ENCODE measurements at places on chromosomes 7 and 10. TPM values are rescaled to one million over a fixed set of nuclear protein-coding genes. Genes with fewer than 3 reads are reported as not detected.

- H3K27ac ChIP-seq = no peak overlapping the region
- no peak overlapping the region for H3K4me3 ChIP-seq
Observed at GRCh38 chr7:34074421-34074820, 169.1 kb downstream of the BMPER start.

DNA sequence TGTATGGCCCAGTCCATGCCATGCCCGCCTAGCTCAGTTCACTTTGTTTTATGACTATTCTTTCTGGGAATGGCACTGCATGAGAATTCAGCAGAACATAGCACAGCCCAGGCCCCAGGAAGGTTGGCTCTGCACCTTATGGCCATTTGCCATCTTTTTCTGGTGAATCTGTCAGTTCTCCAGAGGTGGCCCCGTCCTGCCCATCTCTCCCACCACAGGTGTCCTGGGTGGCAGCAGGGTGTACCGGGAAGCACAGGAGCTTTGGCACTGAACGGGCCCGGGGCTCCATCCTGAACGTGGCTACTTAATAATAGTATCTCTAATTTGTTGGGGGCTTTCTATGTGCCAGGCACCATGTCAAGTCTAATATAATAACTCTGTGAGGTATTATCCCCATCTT lies 24.7 kb downstream of the GOLGA7B start:
- H3K36me3 ChIP-seq = no peaks in the 10 kb centered on the region
- no peak overlapping the region for H3K4me3 ChIP-seq
- no peaks in the 10 kb centered on the region for H3K4me1 ChIP-seq
- DNase-seq = no peak
- H3K27me3 ChIP-seq = no peaks in the 10 kb centered on the region

DNA sequence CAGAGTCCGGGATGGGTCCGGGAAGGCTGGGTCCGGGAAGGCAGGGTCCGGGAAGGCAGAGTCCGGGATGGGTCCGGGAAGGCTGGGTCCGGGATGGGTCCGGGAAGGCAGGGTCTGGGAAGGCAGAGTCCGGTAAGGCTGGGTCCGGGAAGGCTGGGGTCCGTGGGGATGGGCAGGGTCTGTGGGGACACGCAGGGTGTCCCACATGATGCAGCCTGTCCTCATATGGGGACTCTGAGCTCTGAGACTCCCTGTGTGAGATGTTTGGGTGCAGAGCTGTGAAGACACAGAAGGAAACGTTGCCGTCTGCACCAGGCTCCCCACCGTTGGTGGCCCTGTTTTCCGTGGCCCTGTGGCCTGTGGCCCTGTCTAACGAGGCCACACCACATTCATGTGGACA lies 45.7 kb upstream of the ADGRA1 start:
- H3K36me3 ChIP-seq = no peaks in the 10 kb centered on the region
- H3K27me3 ChIP-seq = no peaks in the 10 kb centered on the region
- no peak overlapping the region for H3K27ac ChIP-seq

DNA sequence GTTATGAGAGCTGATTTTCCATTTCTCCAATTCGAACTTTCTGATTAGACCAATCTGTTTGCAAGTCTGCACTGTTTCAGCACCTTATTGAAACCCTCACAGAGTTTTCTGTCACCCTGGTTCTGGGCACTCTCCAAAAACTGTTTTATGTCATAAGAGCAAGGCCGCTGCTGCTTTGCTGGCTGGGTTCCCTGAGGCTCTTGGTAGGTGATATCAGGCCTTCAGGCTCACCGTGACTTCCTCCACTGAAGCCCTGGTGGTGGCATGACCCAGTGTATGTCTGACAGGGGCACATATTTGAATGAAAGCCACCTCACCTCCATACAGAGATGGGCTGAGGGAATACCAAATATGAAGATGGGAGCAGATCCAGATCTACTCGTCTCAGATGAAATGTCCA lies 8.3 kb downstream of the RABGEF1 start:
- no peaks in the 10 kb centered on the region for H3K36me3 ChIP-seq
- H3K27ac ChIP-seq = no peak overlapping the region
- no peak for DNase-seq
- H3K4me3 ChIP-seq = no peak overlapping the region
- H3K27me3 ChIP-seq = no peaks in the 10 kb centered on the region

DNA sequence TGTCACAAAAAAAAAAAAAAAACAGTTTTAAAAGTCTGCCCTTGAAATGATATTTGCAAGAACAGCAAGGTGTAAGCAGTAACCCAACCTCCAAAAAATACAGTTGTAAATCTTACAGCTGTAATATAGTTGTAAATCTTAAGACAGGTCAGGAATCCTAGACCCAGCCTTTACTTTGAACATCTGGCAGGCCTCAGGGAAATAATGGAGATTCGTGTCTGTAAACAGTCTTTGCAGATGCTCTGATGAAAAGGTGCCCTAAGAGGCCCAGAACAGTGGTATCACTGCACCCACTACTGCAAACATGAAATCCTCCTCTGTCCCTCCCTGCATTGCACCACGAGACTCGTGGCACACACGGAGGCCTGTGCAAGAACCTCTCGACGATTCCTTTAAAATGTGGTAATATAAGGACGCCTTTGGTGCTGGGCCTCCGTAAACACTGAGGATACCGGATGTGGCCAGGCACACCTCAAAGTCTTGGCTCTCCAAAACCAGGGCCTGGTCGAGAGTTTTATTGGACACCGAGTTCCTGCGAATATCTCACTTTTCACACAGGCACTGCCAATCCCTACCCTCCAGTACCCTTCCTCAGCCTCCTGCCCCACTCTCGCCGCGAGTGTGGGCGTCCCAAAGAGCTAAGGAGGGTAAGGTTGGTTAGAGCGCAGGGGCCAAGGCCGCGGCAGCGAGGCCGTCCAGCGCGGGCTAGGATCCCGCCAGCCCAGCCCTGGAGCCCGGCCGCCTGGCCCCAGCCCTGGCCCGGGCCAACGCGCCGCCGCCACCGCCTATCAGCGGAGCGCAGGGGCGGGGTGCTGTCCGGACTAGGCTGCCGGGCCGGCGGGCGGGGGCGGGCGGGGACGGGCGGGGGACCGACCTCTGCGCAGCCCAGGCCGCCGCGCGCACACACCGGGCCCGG lies at the start of gene REEP3:
Gene REEP3, plus strand, starts transcription at position 902 of the 916 bp plus-strand sequence. CDS start 145 bp downstream, outside the sequence.
- peak within 1 kb of the TSS; percentile 87 for H3K4me3 ChIP-seq
- no peaks in the 10 kb centered on the region for H3K27me3 ChIP-seq

- H3K36me3 ChIP-seq = no peaks in the 10 kb centered on the region
- H3K27ac ChIP-seq = no peak overlapping the region
- no peak overlapping the region for H3K4me3 ChIP-seq
- DNase-seq = no peak
- H3K4me1 ChIP-seq = no peaks in the 10 kb centered on the region
Observed at GRCh38 chr7:40865441-40866233, 730.8 kb downstream of the SUGCT start.

DNA sequence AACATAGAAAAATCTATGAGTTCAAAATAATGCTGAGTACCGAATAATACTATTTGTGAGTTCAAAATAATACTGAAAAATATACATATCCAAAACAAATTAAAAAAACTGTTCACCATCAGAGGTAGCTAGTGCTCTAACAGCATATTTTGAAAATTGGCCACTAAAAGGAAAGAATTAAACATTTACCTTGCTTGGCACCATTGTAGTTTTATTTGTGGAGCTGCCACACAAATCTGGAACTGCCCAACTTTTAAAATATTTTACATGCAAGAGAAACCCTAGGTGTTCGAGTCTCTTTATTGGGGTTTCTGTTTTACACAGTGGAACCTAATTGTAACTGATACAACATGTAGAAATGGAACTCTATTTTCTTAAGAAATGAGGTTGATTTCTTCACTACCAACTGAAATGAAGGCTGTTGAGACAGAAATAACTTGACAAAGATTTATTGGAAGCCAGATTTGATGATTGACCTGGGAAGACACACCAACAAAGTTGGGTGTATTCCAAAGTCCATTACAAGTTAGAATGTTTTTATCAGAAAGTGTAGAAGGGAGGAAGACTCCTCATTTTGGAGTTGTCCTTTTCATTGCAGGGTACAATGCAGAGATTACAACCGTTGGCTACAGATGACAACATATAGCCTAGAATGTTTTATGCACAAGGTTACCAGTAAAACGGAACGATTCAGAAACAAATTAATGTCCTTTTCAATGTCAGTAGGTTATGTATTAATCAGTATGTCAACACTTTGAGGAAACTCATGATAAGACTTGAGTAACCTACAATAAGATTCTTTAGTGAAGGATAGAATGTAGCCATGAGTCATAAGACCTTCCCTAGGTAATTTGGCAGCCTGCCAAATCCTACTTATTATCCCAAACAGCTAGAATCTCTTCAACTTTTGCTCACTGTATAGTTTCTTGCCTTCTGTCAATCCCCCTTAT lies 73.8 kb upstream of the PAPSS2 start:
- H3K4me3 ChIP-seq = no peak overlapping the region
- no peaks in the 10 kb centered on the region for H3K4me1 ChIP-seq
- no peaks in the 10 kb centered on the region for H3K27me3 ChIP-seq
- DNase-seq = no peak
- H3K27ac ChIP-seq = no peak overlapping the region

DNA sequence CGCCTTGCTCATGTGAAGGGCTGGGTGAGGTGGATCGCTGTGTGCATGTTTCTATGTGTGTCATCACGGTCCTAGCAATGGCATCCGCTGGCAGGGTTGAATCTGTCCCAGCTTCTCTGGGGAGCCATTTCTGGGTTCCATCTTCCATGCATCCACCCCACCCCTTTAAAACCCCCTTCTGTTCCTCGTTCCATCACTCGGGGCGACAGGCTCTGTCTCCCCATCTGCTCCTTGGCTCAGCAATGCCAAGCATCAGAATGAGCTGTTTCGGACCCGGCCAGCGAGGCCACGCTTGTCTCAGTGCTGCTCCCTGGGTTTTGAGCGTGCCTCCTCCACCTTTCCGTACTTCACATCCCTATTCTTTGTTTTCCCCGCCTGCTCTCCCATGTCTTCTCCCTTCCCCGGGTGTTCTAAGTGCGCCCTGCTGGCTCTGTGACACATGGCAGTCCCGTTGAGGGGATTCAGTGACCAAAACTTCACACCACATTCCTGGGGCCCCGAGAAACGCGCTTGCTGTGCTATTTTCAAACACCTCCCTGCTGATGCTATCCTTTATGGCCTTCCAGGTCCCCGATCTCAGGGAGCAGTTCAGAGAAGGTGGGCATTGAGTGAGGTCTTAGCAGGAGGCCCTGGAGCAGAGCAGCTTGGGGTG lies 554.1 kb upstream of the FOXK1 start:
- H3K27ac ChIP-seq = no peak overlapping the region
- no peaks in the 10 kb centered on the region for H3K36me3 ChIP-seq
- no peaks in the 10 kb centered on the region for H3K27me3 ChIP-seq
- DNase-seq = no peak
- H3K4me3 ChIP-seq = no peak overlapping the region

- no peak for DNase-seq
- H3K4me3 ChIP-seq = no peak overlapping the region
- H3K27me3 ChIP-seq = no peaks in the 10 kb centered on the region
- H3K4me1 ChIP-seq = peaks cover 2% of the 10 kb centered on the region
- H3K27ac ChIP-seq = no peak overlapping the region
- H3K36me3 ChIP-seq = peaks cover 7% of the 10 kb centered on the region
Observed at GRCh38 chr10:24879861-24880260, 72.5 kb downstream of the PRTFDC1 start.

- H3K4me3 ChIP-seq = no peak overlapping the region
- H3K4me1 ChIP-seq = no peaks in the 10 kb centered on the region
- DNase-seq = no peak
- H3K36me3 ChIP-seq = no peaks in the 10 kb centered on the region
- H3K27me3 ChIP-seq = no peaks in the 10 kb centered on the region
Observed at GRCh38 chr10:65306201-65306600, 1619.6 kb upstream of the LRRTM3 start.

- H3K4me3 ChIP-seq = no peak overlapping the region
- DNase-seq = no peak
- no peak overlapping the region for H3K27ac ChIP-seq
- H3K27me3 ChIP-seq = no peaks in the 10 kb centered on the region
- H3K4me1 ChIP-seq = no peaks in the 10 kb centered on the region
Observed at GRCh38 chr7:159323359-159323758, 178.7 kb upstream of the VIPR2 start.

DNA sequence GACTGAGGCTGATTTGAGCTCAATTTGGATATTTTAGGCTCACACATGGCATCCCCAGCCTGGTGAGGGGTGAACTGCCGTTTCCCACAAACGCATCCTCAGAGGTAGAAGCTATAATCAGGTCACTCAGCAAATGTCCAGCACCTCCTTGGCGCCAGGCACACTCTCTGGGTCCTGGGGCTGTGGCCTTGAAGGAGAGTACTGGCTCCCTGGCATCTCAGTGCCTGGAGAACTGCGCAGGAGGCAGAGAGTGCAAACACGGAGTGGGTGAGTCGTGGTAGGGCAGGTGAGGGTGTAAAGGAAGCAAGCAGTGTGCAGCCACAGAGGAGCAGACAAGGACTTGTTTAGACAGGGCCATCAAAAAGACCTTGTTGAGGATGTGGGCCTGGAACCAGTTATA lies 224.0 kb upstream of the ZNF32 start:
- no peak overlapping the region for H3K4me3 ChIP-seq
- peaks cover 3% of the 10 kb centered on the region for H3K27me3 ChIP-seq
- H3K36me3 ChIP-seq = no peaks in the 10 kb centered on the region
- no peak for DNase-seq

GRCh38 chr10:69874449-69874848 lies 72.7 kb downstream of the COL13A1 start:
- H3K36me3 ChIP-seq = no peaks in the 10 kb centered on the region
- no peak overlapping the region for H3K27ac ChIP-seq
- H3K27me3 ChIP-seq = no peaks in the 10 kb centered on the region
- no peak overlapping the region for H3K4me3 ChIP-seq
- no peak for DNase-seq
- peaks cover 24% of the 10 kb centered on the region for H3K4me1 ChIP-seq

GRCh38 chr10:125629758-125630376 lies 53.1 kb downstream of the TEX36 start:
- no peaks in the 10 kb centered on the region for H3K4me1 ChIP-seq
- H3K27me3 ChIP-seq = no peaks in the 10 kb centered on the region
- no peak for DNase-seq
- H3K4me3 ChIP-seq = no peak overlapping the region
- H3K27ac ChIP-seq = no peak overlapping the region

GRCh38 chr7:125363873-125364272 lies 434.2 kb upstream of the POT1 start:
- no peaks in the 10 kb centered on the region for H3K27me3 ChIP-seq
- no peak overlapping the region for H3K4me3 ChIP-seq
- H3K4me1 ChIP-seq = no peaks in the 10 kb centered on the region
- H3K27ac ChIP-seq = no peak overlapping the region
- H3K36me3 ChIP-seq = no peaks in the 10 kb centered on the region

- no peak overlapping the region for H3K4me3 ChIP-seq
- H3K27ac ChIP-seq = no peak overlapping the region
- H3K36me3 ChIP-seq = peaks cover 23% of the 10 kb centered on the region
- no peak for DNase-seq
- H3K27me3 ChIP-seq = no peaks in the 10 kb centered on the region
Observed at GRCh38 chr7:104998040-104998752, 15.8 kb upstream of the KMT2E start.

Gene ZNF487
- total RNA-seq = 1.4 TPM

Gene CALCR
- 0.44 TPM for total RNA-seq

Gene NACAD
- 6.4 TPM for total RNA-seq

Gene AKR1D1
- total RNA-seq = 0.31 TPM

Gene MBL2
- not detected for total RNA-seq

Gene ZNF488
- 2.9 TPM for total RNA-seq

Gene PLXDC2
- 38.7 TPM for total RNA-seq
